Activated naive CD4-positive, alpha-beta T cell treated with anti-CD3 and anti-CD28 coated beads, Interleukin-2, amount 50 U/mL, for 72 hours (primary cell): ENCODE measurements at places on chromosomes 2 and 18.
A peak's percentile ranks its signal among the peaks of the same experiment; 100 is the strongest.

DNA sequence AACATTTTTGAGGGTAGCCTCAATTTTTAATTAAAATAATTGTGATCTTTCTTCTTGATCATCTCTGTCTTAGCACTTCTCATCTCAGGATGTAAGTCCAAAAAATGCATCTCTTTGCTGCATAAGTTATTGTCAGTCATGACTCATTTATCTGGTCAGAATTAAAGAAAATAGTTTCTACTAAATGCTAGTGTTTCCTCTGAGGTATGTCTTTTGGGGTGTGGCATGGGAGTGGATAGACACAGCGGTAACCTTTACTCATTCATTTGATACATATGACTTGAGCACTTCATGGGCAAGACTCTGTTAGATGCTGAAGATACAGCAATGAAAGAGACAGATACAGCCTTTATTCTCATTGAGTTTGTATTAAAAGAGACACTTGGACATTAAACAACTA lies 284.7 kb downstream of the IRS1 start:
- no peak for DNase-seq

- DNase-seq: no peak
These were observed 145.5 kb upstream of the ITGA6 start for GRCh38 chr2:172281648-172282570.

DNA sequence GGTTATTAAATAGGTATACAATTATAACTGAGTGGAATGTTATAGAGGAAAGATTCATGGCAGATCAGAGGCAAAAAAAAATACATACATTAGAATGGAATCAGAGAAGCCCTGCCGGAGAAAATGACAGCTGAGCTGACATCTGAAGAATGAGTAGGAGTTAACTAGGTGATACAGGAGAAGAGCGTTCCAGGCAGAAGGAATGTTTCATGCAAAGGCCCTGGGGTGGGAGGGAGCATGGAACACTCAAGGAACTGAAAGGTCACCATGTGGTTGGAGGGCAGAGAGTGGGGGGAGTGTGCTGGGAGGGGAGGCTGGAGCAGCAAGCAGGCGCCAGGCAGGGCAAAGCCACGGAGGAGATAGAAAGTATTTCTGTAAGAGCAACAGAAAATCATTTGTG lies 31.6 kb upstream of the CDK5R2 start:
- no peak for DNase-seq

DNA sequence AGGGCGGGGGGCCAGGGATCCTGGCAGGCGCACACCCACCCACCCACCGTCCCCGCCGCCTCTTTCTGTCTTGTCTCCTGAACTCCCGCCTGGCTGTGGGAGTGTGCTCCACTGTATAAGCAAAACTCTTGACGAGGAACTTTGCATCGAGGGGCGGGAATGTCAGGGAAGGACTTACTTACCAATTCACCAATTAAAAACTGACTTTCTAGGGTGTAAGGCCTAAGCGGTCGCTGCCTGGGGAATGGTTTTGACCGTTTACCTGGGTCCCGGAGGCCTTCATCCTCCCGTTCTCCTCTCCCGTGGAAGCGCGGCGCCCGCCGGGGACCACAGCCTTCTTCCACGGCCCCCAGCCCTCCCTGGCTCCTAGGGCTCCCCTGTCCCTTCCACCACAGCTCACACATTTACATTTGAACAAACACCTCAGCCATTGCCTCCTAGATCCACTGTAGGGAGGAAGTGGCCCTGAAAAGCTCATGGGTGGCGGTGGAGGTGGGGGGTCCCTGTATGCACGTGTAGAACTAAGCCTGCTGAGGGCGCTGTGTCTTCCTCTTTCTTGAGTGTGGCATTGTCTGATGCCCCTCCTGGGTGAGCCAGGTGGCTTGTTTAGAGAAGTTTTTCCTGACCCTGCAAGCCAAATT lies 8.9 kb downstream of the ASIC4 start:
- DNase-seq: no peak

GRCh38 chr2:26507088-26507487 lies 29.2 kb upstream of the OTOF start:
- no peak for DNase-seq

GRCh38 chr2:48107326-48107925 lies 201.1 kb upstream of the FBXO11 start:
- no peak for DNase-seq

DNA sequence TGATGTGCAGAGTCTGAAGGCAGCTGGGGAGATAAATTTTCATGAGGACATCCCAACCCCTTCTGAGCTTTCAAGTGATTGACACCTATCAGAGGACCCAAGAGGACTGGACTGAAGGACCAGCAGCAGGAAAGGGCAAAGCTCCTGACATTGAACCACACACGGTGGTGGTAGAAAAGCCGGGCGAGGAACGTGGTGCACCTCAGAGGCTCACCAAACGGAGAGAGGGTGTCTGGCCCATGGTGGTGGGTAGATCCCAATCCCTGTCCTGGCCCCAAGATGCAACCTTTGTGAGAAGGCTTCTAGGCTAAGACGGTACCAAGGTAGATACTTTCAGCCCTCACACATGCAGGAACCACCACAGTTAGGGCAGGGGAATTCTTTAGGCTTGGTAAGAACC lies 52.1 kb downstream of the FRZB start:
- DNase-seq: no peak

DNA sequence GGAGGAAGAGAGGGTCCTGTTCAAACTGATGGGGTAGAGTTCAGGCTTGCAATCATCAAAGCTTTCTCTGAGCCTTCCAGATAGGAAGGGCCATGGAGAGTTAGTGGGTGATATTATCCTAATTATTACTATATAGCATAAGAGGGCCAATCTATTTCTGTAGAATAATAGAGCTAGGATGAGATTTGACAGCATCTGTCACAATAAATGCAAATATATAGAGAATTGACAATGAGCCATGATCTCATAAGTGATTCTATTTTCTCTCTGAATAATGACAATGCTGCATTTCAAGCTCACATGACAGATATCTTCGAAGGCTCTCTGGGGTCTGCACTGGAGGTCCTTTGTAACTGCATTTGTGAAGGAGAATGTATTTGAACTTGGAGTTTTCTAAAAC lies 521.9 kb upstream of the CELF4 start:
- DNase-seq: no peak

DNA sequence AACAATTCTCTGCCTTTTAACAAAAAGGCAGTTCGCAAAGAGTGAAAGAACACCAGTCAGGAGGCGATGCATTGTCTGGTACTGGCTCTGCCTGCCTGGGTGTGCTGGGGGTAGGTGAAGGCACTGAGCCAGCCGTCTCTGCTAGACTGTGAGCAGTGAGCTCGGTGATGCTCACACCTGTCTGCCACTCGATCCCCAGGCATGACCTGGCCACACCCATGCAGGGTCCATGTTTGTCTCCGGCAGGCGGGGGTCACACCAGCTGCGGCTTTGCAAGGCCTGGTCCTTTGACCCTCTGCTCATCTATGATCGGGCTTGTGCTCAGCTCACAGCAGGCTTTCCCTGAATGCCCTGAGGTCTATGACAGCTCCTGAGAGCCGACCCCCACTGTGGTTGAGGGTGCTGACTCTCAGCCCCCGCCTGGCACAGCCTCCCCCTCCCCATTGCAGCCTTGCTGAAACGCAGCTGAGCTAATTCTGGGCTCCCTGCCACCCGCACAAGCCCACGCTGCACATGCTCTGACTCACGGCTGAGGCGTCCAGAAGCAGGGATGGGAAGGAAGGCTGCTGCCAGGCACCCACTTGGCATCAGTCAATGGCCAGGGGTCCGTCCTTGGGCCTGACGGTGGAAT lies 23.7 kb downstream of the CRACDL start:
- no peak for DNase-seq

DNA sequence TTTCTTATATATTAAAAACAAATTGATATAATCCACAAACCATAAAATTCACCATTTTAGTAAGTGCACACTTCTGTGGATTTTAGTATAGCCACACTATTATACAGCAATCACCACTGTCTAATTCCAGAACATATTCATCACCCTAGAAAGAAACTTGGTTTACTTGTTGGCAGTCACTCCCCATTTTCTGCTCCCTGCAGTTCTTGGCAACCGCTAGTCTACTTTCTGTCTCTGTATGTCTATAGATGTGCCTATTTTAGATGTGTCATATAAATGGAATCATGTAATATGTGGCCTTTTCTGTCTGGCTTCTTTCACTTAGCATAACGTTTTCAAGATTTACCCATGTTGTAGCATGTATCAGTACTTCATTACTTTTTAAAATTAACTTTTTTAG lies 5.7 kb downstream of the CKAP2L start:
- no peak for DNase-seq

- peak; percentile 61 for DNase-seq
These were observed 183.4 kb downstream of the MYO3B start for GRCh38 chr2:170361090-170361936.

DNA sequence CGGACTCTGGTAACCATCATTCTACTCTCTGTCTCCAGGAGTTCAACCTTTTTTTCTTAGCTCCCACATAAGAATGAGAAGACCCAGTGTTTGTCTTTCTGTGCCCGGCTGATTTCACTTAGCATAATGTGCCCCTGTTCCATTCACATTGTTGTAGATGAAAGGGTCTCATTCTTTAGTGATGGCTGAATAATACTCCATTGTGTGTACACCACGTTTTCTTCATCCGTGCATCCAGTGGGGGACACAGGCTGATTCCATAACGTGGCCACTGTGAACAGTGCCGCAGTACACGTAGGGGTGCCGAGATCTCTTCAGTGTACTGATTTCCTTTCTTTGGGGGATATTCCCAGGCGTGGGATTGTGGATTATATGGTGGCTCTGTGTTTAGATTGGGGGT lies 72.3 kb upstream of the NFATC1 start:
- DNase-seq: no peak

- no peak for DNase-seq
These were observed 156.1 kb upstream of the NCK2 start for GRCh38 chr2:105588581-105588980.

GRCh38 chr2:37582481-37583220 lies 88.8 kb downstream of the CDC42EP3 start:
- DNase-seq: no peak

GRCh38 chr18:38494065-38494464 lies 928.5 kb upstream of the CELF4 start:
- DNase-seq: no peak

GRCh38 chr2:177646791-177647190 lies 254.2 kb downstream of the AGPS start:
- DNase-seq: no peak
